ENCODE measurements at places on chromosomes 13 and 19. TPM values are rescaled to one million over a fixed set of nuclear protein-coding genes. Genes with fewer than 3 reads are reported as not detected.

ATP4B gene
- not detected for total RNA-seq

MAP4K1 gene
- total RNA-seq: 0.17 TPM

EHD2 gene
- 106 TPM for total RNA-seq

CEACAM20 gene
- total RNA-seq: not detected

CD70 gene
- not detected for total RNA-seq

C5AR2 gene
- total RNA-seq: under 0.01 TPM

SPACA4 gene
- total RNA-seq: not detected

GRCh38 chr19:5974721-5975387, 3.1 kb downstream of the RANBP3 start:
- DNase-seq: no peak

GRCh38 chr13:26719356-26719945, 41.1 kb downstream of the GPR12 start:
- no peak for DNase-seq

- no peak for DNase-seq
These were observed 3.8 kb upstream of the GARIN5A start for GRCh38 chr19:50480281-50481111.

DNA sequence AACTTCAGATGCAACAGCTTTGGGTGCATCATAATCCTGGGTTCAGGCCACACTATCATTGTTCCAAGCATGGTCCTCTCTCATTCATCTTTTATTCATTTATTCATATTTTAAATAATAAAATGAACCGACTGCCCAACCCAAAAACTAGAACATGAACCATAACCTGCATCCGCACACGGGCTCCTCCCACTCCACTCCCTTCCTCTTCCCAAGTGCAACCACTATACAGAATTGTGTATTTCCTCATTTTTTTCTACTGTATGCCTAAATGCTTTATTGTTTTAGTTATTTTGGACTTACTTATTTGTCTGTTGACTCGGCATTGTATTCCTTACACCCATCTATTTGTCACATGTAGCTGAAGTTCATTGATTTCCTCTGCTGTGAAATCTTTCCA, 30.7 kb upstream of the POMP start:
- no peak for DNase-seq

- no peak for DNase-seq
These were observed 2330.1 kb downstream of the PCDH9 start for GRCh38 chr13:64900039-64900438.

DNA sequence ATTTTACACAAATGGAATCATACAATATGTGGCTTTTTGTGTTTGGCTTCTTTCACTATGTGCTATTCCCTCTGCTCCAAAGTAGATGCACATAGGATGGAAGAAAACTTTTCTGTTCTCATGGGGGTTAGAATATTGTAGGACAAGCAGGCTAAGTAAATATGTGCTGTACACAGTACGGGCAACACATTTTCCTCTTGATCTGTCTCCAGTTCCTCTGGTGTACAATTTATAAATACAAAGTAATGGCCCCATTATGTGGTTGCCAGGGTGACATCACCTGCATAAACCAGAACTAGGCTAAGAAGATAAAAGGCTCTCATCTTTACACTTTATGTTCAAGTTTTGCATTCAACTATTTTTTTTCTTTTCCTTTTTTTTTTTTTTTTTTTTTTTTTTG, 41.0 kb upstream of the SOX21 start:
- no peak for DNase-seq

DNA sequence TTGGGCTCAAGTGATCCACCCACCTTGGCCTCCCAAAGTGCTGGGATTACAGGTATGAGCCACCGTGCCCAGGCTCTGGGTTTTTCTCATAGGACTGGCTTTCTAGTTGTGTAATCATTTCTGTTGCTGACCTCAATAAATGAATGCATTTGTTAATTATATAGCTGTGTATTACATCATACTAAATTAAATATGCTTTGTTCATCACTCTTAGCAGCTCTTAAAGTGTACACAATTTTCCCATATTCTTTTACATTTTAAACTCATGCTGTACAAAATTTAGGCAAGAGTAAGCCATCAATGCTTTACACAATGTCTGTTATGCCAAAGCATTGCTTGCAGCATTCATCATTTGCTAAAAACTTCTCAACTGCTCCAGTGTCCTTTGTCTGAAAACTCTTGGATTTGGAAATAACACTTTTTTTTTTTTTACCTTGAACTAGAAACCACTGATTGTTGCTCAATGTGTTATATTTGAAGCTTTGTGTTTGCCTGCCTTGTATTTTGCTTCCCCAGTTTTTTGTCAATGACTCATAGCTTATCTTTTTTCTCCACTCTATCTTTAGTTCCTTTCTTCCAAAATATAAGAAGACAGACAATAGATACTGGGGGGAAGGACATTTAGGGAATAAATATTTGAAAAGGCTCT, 31.4 kb downstream of the CCDC122 start:
- DNase-seq: peak; percentile 69

- DNase-seq: no peak
These were observed 23.4 kb downstream of the DOT1L start for GRCh38 chr19:2187159-2187558.

DNA sequence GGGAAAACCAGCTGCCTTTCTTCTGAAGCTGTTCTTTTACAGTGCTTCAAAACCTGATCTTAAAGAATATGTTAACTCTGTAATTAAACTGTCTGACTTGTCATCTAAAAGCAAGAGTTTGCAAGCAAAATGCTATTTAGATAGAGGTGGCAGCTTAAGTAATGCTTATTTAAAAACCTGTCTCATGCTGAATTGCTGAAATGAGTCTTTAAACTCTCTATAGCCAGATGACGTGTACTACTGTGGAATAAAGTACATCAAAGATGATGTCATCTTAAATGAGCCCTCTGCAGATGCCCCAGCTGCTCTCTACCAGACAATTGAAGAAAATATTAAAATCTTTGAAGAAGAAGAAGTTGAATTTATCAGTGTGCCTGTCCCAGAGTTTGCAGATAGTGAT, 22.9 kb downstream of the ITM2B start:
- no peak for DNase-seq

DNA sequence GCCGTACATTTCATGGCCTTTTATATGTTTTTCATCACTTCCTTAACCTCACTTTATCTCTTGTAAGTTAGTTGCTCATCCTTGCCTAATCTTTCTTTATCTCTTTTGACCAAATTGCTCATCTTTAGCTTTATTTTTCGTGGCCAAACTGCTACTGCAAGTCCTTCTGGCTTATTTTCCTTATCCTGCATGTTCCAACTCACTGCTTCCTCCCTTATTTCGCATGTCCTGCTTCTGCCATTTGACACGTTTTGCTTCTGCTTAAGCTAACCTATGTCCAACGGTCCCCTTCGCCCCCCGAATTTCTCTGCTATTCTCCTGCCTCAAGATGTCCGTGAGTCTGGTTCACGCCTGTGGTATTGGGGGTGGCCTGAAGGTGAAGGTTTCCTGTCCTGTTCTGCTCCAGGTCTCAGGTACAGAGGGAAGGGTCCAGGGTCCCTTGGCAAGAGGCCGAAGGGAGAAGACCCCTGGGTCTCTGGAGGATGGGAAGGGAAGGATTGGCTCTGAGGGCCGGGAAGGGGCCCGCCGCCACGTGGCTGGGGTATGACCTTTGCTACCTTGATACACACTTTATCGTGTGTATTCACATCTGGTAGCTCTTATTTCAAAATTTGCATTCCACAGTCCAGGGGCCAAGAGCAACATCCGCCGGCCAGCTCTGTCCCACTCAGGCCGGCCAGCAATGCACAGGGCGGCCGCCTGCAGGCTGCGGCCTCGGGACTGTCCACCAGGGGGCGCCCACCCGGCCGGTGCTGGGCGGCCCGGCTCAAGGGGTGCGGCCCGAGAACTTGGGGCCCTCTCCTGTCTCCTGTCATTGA, 2.9 kb upstream of the C19orf85 start:
- DNase-seq: peak; percentile 41

GRCh38 chr19:45391346-45391745, 13.5 kb downstream of the PPP1R13L start:
- no peak for DNase-seq

- DNase-seq: no peak
These were observed 5.6 kb downstream of the RPS9 start for GRCh38 chr19:54206030-54206830.

DNA sequence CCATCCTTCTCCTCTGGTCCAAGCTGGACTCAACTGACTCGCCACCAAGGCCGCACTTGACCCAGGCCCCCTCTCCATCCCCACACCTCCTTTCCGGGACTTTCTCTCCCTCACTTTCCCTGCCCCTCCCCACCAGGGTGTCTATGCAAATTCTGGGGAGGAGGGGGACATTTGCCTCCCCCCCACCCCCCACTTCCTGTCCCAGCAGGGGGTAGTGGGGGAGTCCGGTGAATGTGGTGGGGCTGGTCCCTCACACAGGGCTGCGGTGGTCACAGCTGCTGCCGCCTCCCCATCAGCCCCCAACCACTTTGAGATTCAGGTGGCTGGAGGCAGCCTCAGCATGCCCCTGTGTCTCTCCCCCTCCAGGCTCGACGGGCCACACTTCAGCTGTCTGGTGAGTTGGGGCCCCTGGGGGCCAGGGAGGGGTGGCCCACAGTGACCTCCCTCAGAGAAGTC, 870 bp downstream of the SPIB start:
- no peak for DNase-seq
